ENCODE measurements at places on chromosomes 6 and 20.

DNA sequence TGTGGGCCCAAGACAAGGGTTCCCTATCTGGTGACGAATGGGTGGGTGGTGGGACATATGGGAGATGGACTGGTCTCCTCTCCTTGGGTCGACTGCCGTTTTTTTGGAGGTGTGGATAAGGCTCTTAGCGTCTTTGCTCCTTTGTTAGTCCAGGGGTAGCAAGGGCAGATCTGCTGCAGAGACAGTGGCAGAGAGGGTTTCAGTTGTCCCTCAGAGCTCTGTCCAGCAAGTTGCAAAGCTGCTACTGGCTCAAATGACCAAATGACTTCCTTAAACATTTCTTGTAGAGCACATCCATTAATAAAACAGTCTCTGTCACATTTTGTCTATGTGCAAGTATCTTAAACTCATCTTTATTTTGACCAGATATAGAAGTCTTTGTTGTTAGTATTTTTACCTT, 508.0 kb upstream of the ADGRB3 start:
- no peak for DNase-seq

DNA sequence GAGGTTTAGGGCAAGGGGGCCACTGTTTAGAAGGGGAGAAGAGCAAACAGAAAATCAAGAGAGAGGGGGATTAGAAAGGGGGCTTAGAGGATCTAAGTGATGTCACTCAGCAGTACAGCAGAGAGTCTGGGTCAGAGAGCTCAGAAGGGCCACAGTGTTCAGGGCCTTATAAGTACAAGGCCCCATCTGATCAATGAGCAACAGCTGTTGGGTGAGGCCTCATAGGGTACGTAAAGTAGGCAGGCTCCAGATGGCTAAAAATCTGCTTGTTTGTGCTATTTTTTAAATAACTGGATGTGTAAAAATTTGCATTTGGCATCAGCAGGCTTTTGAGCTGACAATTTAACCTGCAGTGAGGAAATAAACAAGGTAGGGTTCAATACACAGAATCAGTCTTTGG, 149.8 kb downstream of the SH3BGRL2 start:
- DNase-seq = no peak

GRCh38 chr6:136763716-136764516, 28.4 kb downstream of the MAP3K5 start:
- no peak for DNase-seq

DNA sequence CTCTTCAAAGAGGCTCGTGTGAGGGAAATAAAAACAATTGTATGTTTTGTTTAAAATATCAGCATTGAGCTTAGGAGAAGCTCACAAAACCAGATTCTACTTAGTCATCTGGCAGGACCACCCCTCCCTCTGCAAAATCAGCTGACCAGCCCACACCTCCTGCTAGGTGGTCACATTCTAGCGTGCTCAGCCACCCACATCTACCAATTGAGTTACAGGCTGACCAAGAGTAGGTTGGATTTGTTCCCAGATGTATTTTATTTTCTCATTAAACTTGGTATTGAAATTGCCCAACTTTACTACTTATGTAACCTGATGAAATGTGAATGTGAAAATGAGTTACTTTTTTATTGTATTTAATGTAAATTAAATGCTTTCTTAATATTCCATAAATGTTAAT, 56.2 kb downstream of the SLC22A2 start:
- DNase-seq = no peak

DNA sequence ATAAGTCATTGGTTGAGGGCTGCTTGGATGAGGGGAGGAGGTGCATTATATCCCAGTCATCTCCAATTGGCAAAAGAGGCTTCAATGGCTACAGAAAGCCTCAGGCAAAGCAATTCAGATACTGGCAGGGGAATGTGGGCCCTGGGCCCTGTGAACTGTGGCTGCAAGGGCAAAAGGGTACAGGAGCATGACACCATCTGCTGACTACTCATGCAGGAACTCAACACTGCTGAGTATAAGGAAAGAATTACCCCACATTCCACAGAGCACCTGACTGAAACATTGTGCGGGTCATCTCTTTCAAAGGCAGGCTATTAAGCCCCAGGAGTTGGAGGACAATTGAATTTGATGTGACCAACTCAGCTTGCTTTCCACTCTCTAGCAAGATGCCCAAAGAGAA, 92.1 kb upstream of the SPTLC3 start:
- no peak for DNase-seq

GRCh38 chr20:25056690-25057233, 1.2 kb downstream of the ACSS1 start:
- no peak for DNase-seq

DNA sequence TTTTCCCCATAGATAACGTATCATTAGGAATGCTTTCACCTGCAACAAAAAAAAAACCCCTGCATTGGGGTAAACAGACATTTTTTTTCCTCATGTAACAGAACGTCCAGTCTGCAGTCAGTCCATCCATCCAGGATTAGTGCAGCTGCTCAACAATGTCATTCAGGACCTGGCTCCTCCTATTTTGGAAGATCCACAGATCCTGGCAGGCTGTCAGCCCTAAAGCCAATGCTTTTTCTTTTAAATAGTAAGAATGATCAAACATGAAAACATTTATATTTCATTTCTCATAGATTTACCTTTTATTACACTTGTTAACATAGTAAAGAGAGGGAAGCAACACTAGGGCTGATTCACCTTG, 116.5 kb upstream of the CCDC28A start:
- no peak for DNase-seq

- peak; percentile 70 for DNase-seq
These were observed 43.6 kb upstream of the FAM83B start for GRCh38 chr6:54802775-54803634.
